Activated naive CD4-positive, alpha-beta T cell treated with anti-CD3 and anti-CD28 coated beads, Interleukin-2, amount 50 U/mL, for 72 hours (primary cell): ENCODE measurements at places on chromosomes 4 and X. TPM values are rescaled to one million over a fixed set of nuclear protein-coding genes. Genes with fewer than 3 reads are reported as not detected.

- DNase-seq = no peak
Observed at GRCh38 chr4:66095065-66095464, 424.8 kb upstream of the EPHA5 start.

DNA sequence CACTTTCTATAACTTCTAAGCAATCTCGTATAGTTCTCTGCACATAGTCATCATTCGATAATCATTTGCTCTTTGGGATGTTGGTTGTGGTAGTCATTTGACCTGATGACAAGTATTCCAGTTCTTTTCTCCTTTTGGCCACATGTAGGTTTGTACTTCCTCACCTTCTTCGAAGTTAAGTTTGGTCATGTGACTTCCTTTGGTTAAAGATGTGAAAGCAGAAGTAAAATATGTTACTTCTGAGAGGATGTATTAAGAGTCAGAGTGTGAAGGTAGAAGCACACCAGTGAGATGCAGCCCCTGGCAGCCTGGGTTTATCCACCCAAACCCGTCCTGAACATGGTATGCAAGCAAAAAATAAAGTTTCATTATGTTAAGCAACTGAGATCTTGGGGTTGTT is 48.9 kb upstream of the ZNF518B start:
- DNase-seq = no peak

GRCh38 chrX:129785160-129785947 is 5.6 kb downstream of the SASH3 start:
- DNase-seq = no peak

- DNase-seq = peak; percentile 67
Observed at GRCh38 chrX:40012868-40013265, 84.9 kb downstream of the BCOR start.

- DNase-seq = no peak
Observed at GRCh38 chr4:1241936-1242505, 6.9 kb downstream of the CTBP1 start.

GRCh38 chrX:2594491-2594890 is 93.7 kb upstream of the DHRSX start:
- DNase-seq = no peak

DNA sequence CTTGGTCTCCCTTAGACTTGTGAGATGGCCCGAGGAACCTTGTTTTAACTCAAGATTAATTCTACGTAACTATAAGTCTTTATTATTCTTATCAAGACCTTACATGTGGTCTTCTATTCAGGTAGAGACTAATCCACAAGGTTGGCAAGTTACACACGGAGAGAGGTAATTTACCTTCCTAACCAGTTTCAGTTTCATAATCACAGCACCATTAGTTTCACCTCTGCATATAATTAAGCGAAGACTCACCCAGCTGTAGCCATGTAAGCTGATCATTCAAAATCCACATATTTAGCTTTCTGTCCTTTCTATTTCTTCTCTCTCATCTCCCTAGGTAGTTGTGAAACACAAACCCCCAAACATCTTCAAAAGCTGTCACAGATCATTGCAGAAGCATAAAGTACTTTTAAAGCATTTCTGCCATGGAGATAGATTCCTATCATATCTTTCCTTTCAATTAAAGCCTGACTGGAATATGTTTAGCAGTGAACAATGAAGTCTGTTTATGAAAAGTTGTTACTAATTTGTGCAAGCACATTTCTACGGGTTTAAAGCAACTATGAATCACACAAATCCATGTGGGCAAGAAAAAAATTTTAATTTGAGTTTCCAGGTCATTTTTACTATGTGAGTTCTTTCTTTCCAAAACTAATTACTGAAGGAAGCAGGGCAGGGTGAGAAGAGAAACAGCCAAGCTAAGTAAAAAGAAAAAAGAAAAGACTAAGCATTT is 78.5 kb downstream of the BTC start:
- DNase-seq = no peak

GRCh38 chrX:71617742-71618141 is 569 bp downstream of the CXCR3 start:
- no peak for DNase-seq

- DNase-seq = no peak
Observed at GRCh38 chr4:165369522-165369921, 9.3 kb upstream of the CPE start.

GRCh38 chrX:18098763-18099162 is 121.9 kb downstream of the BEND2 start:
- DNase-seq = no peak

DNA sequence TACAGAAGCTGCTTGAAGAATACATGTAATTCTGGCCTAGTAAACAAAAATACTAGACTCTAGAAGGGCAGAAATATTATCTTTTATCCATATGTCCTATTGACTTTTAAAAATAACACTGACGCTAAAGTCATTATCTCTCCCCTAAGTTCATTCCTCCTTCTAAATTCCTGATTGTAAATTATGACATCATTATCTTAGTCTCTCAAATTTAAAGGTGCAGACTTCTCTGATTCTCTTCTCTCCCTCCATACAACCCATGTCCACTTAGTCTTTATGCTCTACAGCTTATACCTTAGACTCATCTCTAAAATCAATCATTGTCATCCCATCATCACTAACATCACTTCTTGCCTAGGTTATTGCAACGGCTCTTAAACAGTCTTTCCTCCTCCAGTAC is 327.9 kb upstream of the GRIA3 start:
- no peak for DNase-seq

DNA sequence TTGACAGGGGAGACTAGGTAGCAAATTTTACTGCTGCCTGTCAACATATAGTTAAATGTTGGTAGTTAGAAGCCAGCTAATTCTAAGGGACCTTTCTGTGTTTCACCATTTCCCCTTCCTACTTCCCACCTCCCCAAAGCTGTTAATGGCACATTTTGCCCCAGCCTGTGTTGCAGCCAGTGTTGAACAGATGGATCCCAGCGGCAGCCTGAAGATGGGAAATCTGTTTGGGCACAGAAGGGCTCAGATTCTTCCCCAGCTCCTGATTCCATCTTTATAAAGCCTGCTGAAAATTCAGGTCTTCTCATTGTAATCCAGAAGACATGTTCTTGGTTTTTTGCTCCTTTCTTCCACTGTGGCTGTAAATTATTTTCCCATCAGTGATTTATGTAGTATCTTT is 89.0 kb downstream of the SPRY1 start:
- DNase-seq = no peak

DNA sequence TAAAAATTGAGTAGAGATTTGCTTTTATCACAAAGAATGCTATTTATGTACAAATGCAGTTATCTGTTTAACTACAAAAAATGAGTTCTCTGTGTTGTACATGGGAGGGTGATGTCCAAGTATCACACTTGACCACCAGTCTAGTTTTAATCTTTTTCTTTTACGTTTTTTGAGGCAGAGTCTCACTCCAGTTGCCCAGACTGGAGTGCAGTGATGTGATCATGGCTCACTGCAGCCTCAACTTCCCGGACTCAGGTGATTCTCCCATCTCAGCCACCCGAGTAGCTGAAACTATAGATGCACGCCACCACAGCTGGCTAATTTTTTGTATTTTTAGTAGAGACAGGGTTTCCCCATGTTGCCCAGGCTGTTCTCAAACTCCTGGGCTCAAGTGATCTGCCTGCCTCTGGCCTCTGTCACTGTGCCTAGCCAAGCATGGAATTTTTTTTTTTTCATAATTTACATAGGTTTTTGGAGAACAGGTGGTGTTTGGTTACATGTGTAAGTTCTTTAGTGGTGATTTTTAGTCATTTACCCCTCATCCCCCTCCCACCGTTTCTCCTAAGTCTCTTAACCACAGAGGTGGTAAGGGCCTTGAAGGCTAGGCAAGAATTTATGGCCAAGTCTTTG is 47.9 kb upstream of the RPA4 start:
- DNase-seq = no peak

DNA sequence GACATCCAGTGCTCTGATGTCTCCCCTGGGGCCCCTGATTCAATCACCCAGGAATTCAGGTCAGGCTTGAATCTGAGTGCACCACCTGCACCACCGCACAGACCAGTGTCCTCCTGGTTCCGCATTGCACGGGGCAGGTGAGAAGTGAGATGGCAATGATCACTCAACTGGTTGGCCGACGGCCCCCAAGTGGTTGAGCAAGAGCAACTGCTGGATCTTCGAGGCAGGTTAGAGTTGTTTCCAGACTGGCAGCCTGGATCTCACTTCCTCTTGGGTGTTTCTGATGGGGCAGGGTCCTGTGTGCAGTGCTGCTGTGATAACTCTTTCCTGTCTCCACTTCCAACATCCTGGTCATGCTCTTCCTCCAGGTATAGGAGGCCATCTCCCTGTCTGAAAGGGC is 50.4 kb downstream of the C4orf50 start:
- no peak for DNase-seq

DNA sequence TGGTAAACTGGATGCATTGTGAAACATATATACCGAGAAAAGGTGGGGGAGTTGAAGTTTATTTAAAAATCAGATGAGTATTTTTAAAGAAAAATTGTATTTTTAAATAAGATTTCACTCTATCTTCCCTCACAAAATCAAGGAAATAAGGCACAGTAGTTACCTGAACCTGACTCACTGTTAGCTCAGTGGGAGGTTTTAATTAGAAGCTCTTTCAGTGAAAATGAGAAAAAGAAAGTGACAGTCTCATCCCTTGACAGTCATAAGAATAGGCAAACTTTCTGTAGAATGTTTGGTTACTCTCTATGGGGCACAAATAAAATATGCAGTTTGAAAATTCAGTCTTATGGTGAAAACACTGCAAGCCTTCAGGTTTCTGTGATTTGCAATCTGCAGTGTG is 49.7 kb downstream of the GRXCR1 start:
- DNase-seq = no peak

GRCh38 chr4:96379524-96379923 is 539.6 kb downstream of the PDHA2 start:
- no peak for DNase-seq

DNA sequence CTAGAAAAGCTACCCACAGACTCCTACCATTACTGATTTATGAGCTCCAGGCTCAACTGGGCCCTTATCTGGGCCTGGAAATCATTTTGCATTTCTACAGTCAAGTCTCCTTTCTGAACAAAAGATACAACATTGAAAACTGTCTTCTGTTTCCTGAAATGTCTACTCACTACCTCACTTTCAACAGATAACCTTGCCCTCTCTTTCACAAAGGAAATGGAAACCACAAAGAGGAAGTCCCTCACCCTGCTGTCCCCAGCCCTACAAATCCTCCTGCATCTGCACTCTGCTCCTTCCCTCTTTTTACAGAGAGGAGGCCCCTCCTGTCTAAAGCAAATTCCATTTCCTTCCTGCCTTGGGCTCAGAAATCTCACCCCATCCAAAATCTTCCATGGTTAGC is 24.8 kb upstream of the CYBB start:
- no peak for DNase-seq

DNA sequence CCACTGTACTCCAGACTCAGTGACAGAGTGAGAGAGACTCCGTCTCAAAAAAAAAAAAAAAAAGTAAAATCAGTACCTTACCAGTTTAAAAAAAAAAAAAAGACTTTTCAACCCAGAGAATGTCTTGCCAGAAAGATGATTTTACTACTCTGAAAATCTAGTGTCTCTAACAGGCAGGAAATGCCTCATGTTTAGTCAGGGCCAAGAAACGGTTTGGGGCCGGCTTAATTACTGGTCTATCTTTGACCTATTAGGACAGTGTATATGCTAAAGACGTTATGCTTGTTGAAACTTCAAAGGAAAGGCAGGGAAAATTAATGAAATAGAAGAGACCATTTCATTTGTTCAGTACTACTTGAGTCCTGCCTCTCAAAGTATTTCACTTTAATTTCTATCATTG is 9.9 kb downstream of the BEND4 start:
- no peak for DNase-seq

GRCh38 chr4:158807691-158808090 is 38.9 kb downstream of the FNIP2 start:
- no peak for DNase-seq

DNA sequence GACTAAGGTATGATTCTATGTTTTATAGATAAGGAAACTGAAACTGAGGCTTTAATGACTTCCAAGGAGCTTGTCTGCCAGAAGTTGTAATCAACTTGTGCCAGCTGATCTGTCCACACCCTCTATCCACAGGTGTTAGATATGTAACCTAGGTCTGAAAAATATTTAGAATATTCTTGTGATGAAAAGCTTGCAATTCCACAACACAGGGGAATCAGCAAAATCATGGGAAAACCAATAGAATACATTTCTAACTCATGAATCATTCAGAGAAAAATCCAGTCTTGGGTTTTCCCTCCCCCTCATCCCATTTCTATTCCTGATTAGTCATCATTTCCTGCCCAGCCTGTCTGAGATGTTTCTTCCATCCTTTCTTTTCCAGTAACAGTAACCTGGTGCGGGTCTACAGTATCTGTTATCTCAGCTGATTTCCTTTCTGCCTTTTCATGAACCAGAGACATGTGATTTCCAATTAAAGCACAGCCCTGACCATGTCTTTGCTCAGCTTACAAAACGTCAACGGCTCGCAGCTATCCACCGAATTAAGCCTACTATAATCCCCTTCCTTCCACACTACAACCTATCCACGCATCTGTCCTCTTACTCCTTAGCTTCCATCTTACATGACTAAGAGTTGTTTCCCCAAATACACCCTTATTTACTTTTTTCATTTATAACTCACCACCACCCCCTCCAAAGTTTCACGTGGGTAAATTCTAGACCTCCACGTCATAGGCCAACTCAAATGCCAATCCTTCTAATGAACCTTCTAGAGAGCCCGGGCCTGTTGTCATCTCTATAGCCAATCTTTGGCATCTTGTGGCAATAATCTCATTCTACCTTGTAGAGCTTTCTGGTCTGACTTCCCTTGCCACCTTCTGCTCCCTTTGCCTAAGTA is 961 bp upstream of the NOCT start:
- no peak for DNase-seq

GRCh38 chrX:98755912-98756311 is 1654.2 kb downstream of the PCDH19 start:
- no peak for DNase-seq

DNA sequence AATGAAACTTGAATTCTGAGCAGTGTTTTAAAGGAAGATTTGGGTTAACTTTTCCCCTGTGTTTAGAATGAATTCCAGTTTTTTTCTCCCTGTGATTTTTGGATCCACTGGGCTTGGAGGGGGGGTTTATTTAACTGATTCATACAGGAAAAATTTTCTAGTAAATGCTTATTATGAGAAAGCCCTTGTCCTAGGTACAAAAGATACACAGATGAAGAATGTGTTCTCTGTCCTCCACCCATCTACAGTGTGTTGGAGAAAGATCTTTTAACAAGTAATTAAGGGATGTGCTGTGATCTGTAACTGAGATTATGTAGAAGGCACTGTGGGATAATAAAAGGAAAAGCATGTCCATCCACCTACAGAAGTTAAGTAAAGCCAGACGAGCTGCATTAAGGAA is 103.9 kb downstream of the STIM2 start:
- DNase-seq = no peak

TKTL2 gene
- total RNA-seq = not detected

UBE2D3 gene
- total RNA-seq = 413 TPM

NFXL1 gene
- 14.0 TPM for total RNA-seq

UCP1 gene
- total RNA-seq = not detected

NALF2 gene
- total RNA-seq = 0.57 TPM

TMEM144 gene
- 0.60 TPM for total RNA-seq

MBNL3 gene
- total RNA-seq = 6.9 TPM

F8A3 gene
- total RNA-seq = 20.8 TPM

RHOH gene
- 82.9 TPM for total RNA-seq

TLL1 gene
- not detected for total RNA-seq

CT45A10 gene
- not detected for total RNA-seq

GAGE12H gene
- total RNA-seq = not detected

ABLIM2 gene
- 0.41 TPM for total RNA-seq

TEX13C gene
- total RNA-seq = not detected

GRIA2 gene
- total RNA-seq = not detected

OR13H1 gene
- total RNA-seq = not detected

MAGEA10 gene
- total RNA-seq = not detected
